Thyroid gland (tissue), 4 donors: ENCODE measurements at places on chromosomes 1 and 21.
A peak's percentile ranks its signal among the peaks of the same experiment; 100 is the strongest.

DNA sequence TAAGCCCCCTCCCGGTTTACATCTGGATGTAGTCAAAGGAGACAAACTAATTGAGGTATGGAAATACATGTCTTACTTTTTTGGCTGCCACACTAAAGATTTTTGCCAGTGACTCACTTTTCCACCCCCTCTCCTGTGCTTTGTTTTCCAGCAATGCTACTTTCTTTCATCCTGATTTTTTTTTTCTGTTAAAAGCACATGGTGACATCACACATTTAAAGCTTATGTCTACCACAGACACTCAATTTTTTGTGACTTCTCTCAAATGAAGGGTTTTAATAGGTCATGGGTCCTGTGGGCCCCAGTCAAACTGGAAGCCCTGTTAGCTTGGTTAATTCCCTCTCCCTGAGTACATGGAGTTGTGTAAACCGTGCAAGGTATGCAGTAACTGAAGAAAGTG is 2.2 kb downstream of the PPP1R8 start:
- peaks cover 4% of the 10 kb centered on the region for H3K36me3 ChIP-seq
- no peaks in the 10 kb centered on the region for H3K27me3 ChIP-seq
- no peak overlapping the region for H3K27ac ChIP-seq
- no peak for DNase-seq

- no peaks in the 10 kb centered on the region for H3K36me3 ChIP-seq
- H3K4me1 ChIP-seq: peaks cover 40% of the 10 kb centered on the region
- H3K27ac ChIP-seq: no peak overlapping the region
- DNase-seq: peak; percentile 40
- no peak overlapping the region for H3K4me3 ChIP-seq
These were observed 98.5 kb downstream of the MRPL37 start for GRCh38 chr1:54298284-54299033.

DNA sequence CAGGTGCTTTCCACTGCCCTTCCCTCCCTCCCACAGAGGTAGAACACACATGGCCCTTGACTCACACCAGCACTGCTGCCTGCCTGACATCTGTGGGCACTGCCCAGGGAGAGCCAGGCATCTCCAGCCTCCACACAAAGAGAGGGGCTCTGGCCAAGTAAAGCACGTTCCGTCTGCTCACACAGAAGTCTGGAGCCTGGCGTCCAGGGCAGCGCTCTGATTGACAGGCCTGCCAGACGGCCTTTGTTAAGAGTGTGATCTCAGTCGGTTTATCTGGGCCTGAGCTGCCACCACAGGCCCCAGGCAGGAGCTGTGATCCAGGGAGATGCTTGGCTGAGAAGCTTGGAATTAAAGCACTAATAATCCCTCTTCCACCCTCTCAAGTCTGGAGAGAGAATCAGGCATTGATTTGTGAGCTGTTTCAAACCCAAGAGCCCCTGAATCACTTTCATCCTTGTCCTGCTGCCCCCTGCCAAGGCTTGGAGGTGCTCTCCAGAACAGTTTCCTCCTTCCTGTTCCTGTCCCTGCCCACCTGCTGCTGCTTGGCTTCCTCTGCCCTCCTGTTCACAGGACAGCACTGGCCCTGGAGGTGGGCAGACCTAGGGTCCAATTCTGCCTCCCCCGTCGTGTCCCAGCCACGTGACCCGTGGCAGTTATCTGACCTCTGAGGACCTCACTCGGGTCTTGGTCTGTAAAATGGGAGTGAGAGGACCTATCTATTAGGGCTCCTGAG is 3.7 kb downstream of the DMRTB1 start:
- H3K4me1 ChIP-seq: no peaks in the 10 kb centered on the region
- no peaks in the 10 kb centered on the region for H3K36me3 ChIP-seq
- no peaks in the 10 kb centered on the region for H3K27me3 ChIP-seq

- H3K4me1 ChIP-seq: no peaks in the 10 kb centered on the region
- DNase-seq: no peak
- H3K4me3 ChIP-seq: no peak overlapping the region
- H3K36me3 ChIP-seq: no peaks in the 10 kb centered on the region
These were observed 31.1 kb upstream of the PEX10 start for GRCh38 chr1:2443277-2444137.

GRCh38 chr1:53367503-53368313 is 39.8 kb upstream of the LRP8 start:
- H3K27ac ChIP-seq: no peak overlapping the region
- no peaks in the 10 kb centered on the region for H3K27me3 ChIP-seq
- no peak overlapping the region for H3K4me3 ChIP-seq
- no peak for DNase-seq

DNA sequence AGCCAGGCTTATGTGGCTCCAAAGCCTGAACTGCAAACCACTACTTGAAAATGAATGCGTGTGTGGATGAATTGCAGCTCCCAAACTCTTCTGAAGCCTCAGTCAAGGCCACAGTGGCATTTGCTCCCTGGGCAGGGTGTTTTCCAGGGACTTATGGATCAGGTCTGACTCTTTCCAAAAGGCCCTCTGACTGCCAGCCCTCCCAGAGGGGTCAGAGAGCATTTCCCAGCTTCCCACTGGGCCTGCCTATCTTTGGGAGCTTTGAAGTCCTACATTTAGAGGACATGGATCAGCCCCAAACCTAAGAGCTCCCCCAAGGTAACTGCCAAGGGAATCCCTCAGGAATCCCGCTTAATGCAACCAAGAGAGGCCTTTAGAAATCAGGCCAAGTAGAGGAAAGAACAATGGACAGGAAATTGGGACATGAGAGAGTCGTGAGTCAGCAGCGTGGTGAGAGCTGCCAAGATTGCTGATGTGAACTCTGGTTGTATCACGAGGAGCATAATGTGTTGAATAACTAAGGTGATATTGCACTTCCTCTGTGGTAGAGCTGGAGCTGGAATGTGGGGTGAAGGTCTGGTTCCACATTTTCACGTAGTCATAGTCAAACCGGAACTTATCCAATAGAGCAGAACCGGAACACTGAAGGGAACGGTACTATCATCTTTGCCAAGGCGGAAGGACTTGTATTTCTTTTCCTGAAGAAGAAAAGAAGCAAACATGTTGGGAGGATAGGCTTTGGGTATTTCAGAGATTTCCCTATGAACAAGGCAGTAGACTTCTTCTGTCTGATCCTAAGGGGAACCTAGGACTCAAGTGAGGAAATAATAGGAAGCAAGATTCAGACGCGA is 99.4 kb upstream of the JUN start:
- no peak overlapping the region for H3K4me3 ChIP-seq
- peaks cover 25% of the 10 kb centered on the region for H3K4me1 ChIP-seq
- H3K27ac ChIP-seq: peak overlapping the region; percentile 69
- DNase-seq: peak; percentile 33
- no peaks in the 10 kb centered on the region for H3K27me3 ChIP-seq

DNA sequence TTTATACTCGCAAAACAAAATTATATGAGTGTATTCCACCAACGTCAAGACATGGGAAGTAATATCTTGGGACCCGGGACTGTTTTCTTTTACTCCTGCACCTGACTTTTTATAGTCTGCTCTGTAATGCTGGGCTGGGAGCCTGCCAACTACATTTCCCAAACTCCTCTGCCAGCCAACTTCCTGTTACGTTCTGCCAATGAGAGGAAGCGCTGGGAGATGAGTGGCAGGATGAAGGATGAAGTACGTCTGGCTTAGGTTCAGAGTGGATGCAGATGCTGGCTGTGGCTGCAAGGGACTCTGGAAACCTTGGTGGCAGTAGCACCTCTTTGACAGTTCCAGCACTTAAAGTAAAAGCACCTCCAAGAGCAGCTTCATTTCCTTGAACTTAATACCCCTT is 59.6 kb downstream of the USP24 start:
- peak; percentile 6 for DNase-seq
- H3K4me1 ChIP-seq: peaks cover 9% of the 10 kb centered on the region
- no peak overlapping the region for H3K4me3 ChIP-seq
- no peak overlapping the region for H3K27ac ChIP-seq
- peaks cover 19% of the 10 kb centered on the region for H3K36me3 ChIP-seq

GRCh38 chr1:26524181-26524580 is 5.4 kb upstream of the RPS6KA1 start:
- H3K27me3 ChIP-seq: no peaks in the 10 kb centered on the region
- no peak overlapping the region for H3K27ac ChIP-seq
- H3K36me3 ChIP-seq: no peaks in the 10 kb centered on the region
- peaks cover 9% of the 10 kb centered on the region for H3K4me1 ChIP-seq
- no peak for DNase-seq
- H3K4me3 ChIP-seq: no peak overlapping the region

DNA sequence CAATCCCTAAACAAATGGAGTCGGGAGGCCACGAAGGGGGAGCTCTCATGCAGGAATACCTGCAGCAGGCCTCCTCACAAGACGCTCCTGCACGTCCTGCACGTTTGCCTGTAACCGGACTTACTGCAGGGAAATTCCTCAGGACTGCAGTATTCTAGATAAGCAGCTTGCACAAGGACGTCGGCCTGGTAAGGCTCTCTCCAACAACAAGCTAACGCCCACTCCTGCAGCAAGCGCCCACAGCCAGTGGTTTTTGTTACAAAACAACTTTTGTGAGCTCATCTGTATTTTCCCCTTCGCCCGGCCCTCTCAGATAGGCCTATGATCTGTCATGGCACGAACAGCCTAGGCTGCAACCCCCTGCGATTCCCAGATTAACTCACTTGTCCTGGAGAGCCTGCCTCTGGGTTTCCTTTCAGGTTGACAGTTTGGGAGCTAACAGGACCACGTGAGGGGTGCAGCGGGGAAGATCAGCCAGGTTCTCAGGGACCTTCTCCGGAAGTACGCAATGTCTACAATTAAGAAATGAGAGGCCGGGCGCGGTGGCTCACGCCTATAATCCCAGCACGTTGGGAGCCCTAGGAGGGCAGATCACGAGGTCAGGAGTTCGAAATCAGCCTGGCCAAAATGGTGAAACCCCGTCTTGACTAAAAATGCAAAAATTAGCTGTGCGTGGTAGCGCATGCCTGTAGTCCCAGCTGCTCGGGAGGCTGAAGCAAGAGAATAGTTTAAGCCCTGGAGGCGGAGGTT is 921 bp upstream of the MIB2 start:
- H3K4me1 ChIP-seq: peaks cover 49% of the 10 kb centered on the region
- H3K36me3 ChIP-seq: peaks cover 10% of the 10 kb centered on the region
- peak; percentile 56 for DNase-seq
- H3K27me3 ChIP-seq: no peaks in the 10 kb centered on the region

DNA sequence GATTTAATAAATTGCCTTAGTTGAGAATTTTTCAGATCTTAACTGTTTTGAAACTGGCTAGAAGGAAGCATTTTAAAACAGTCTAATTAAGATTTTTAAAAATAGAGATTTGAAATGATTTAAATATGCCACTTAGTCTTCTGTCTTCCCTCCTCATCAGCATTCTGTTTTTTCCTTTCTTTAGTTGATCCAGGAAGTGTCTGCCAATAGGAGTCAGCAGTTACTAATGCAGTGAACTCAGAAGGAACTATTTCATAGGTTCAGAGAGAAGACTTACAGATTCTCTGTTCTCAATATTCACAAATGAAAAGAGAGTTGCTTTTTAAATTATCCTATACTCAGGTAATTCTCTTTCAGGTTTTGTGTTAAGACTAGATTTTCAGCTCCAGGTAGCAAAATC is 84.5 kb downstream of the RPS6KC1 start:
- no peak for DNase-seq
- no peaks in the 10 kb centered on the region for H3K36me3 ChIP-seq
- no peaks in the 10 kb centered on the region for H3K27me3 ChIP-seq
- no peak overlapping the region for H3K27ac ChIP-seq
- no peaks in the 10 kb centered on the region for H3K4me1 ChIP-seq

DNA sequence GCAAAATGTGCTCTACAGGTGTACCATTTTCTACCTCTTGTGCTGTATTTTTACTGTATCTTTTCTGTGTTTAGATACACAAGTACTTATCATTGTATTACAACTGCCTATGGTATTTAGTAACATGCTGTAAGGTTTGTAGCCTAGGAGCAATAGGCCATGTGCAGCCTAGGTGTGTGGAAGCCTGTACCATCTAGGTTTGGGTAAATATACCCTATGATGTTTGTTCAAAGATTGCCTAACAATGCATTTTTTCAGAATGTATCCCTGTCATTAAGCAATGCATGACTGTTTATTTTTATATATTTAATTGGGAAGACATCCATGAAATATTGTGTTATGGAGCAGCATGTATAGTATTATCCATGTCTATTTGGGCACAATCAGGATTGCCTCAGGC is 11.0 kb downstream of the ETV3L start:
- H3K36me3 ChIP-seq: no peaks in the 10 kb centered on the region
- no peak overlapping the region for H3K4me3 ChIP-seq
- no peaks in the 10 kb centered on the region for H3K27me3 ChIP-seq
- H3K4me1 ChIP-seq: peaks cover 9% of the 10 kb centered on the region
- DNase-seq: no peak

GRCh38 chr1:29176576-29176975 is 5.1 kb downstream of the SRSF4 start:
- no peaks in the 10 kb centered on the region for H3K27me3 ChIP-seq
- H3K27ac ChIP-seq: no peak overlapping the region
- H3K4me1 ChIP-seq: peaks cover 42% of the 10 kb centered on the region

- H3K36me3 ChIP-seq: no peaks in the 10 kb centered on the region
- H3K27ac ChIP-seq: no peak overlapping the region
- DNase-seq: no peak
- peaks cover under 1% of the 10 kb centered on the region for H3K27me3 ChIP-seq
- no peak overlapping the region for H3K4me3 ChIP-seq
These were observed 7.6 kb downstream of the FMN2 start for GRCh38 chr1:240099329-240099728.

GRCh38 chr1:109441069-109441468 is 14.8 kb upstream of the PSMA5 start:
- H3K36me3 ChIP-seq: no peaks in the 10 kb centered on the region
- no peaks in the 10 kb centered on the region for H3K4me1 ChIP-seq
- H3K4me3 ChIP-seq: no peak overlapping the region
- DNase-seq: no peak

- no peaks in the 10 kb centered on the region for H3K4me1 ChIP-seq
- H3K4me3 ChIP-seq: no peak overlapping the region
- H3K27ac ChIP-seq: no peak overlapping the region
- H3K27me3 ChIP-seq: no peaks in the 10 kb centered on the region
- H3K36me3 ChIP-seq: no peaks in the 10 kb centered on the region
- DNase-seq: no peak
These were observed 7.3 kb upstream of the SLC35D1 start for GRCh38 chr1:67061266-67061665.

DNA sequence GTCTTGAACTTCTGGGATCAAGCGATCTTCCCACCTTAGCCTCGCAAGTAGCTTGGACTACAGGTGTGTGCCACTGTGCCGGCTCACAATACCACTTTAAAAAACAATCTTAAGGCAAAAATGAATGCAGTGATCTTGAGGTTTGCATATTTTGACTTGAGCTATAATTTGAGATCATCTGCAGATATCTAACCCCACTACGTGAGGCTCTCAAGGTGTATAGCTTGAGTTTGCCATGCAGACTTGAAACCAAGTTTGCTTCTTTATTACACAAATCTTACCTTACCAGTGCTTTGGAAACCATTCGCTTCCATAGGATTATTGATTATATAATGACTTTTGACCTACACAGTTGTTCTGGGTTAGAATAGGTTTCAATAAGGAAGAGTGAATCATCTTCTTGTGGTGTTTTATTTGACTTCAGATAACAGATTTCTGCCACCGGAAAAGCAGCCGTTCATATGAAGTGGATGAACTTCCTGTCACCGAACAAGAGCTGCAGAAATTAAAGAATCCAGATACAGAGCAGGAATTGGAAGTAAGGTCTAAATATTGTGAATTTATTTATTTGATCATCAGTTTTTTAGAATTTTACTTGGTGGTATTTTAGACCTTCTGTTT is 155.1 kb downstream of the VPS13D start:
- H3K27ac ChIP-seq: no peak overlapping the region
- peaks cover 26% of the 10 kb centered on the region for H3K36me3 ChIP-seq
- H3K4me3 ChIP-seq: no peak overlapping the region
- DNase-seq: no peak
- H3K4me1 ChIP-seq: peaks cover 33% of the 10 kb centered on the region
